Stimulated activated CD8-positive, alpha-beta memory T cell treated with anti-CD3 and anti-CD28 coated beads, Interleukin-4, amount 100 ng/mL, for 1 hour (primary cell): ENCODE measurements at places on chromosomes 4 and X.

GRCh38 chrX:136768469-136769084 lies 12.2 kb downstream of the ARHGEF6 start:
- DNase-seq, result no peak

- no peak for DNase-seq
Measured at GRCh38 chrX:151609222-151609621, 45.7 kb downstream of the PASD1 start.

DNA sequence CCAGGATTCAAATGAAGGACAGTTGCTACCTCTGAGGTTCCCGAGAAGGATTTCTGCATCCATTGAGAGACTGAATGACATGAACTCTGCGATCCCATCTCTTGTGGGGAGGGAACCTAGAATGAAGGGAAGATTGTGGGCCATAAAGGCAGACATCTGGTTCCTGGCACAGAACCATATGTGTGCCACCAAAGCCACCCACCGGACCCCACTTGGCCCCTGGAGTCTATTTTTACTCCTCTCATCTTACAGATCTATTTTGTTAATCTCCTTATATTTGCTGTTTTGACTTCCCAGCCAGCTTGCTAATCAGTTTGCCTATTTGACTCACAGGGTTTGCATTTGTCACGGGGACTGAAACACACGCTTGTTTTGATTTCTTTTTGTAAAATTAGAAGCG lies 7.3 kb downstream of the SOD3 start:
- DNase-seq, result no peak

DNA sequence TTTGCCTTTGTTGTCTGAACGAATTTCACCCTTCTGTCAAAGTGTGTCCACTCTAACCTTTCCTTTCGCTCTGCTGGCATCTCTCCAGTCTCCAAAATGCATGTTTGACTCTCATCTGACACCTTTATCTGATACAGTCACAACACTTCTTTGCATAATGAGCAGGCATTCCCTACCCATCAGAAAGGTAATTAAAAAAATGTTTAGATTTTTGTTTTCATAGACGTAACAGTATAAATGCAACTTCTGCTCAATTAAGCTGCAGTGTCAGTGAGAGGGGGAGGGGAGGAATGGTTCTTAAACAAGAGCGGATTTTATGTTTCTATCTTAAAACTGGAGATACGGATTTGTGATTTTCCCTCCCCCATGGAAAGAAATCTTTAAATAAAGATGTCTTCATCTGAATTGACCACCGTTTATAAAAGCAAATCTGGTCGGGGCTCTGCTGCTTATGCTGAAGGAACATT lies 70.2 kb downstream of the CXXC4 start:
- DNase-seq, result no peak

DNA sequence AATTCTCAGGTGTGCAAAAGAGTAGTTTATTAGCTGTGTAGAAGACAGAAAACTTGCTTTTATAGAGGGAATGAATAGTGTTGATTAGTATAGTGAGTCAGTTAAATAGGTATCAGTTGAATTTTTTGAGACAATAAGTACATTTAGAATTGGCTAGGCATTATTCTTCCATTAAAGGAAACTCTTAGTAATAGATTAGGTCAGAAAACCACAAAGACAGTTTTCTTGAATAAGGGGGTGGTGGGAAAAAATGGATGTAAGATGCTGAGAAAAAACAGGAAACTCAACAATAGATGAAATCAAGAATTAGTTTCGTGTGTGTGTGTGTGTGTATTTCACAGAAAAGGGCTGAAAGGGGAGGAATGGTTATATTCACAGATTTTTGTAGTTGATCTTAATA lies 16.8 kb downstream of the CD38 start:
- no peak for DNase-seq

DNA sequence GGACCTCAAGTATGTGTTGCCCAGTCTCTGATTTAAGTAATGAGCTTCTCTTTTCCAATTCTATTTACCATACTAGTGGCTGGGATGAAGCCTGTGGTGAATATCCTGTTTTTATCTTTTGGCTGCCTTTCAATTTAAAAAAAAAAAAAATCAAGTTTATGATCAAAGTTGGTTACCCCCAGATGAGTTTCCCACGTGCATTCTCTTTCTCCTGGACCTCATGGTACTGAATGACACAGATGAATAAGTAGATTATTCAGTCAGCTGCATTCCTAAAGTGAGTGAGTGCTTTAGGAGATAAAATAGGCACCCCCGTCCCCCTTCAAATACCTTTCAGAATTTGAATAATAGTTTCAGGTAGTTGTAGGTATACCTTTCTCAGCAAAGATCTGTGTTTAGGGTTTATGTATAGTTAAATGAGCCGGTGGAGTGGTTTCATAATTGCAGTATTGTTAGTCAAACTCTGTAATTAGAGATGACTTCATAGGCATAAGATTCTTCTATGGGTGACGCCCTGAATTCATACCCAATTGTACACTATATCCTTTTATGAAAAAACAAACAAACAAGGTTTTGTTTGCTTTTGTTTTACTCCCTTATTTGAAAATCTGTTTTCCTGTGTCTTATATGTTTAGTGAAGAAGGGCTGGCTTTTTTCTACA lies 41.9 kb downstream of the PLS3 start:
- no peak for DNase-seq

- no peak for DNase-seq
Measured at GRCh38 chr4:176209535-176209934, 14.2 kb upstream of the SPATA4 start.

- DNase-seq, result no peak
Measured at GRCh38 chrX:104482757-104483156, 83.2 kb upstream of the IL1RAPL2 start.

GRCh38 chr4:116636917-116637316 lies 448.5 kb downstream of the TRAM1L1 start:
- DNase-seq, result no peak

- no peak for DNase-seq
Measured at GRCh38 chrX:46587753-46588171, 14.2 kb downstream of the CHST7 start.

DNA sequence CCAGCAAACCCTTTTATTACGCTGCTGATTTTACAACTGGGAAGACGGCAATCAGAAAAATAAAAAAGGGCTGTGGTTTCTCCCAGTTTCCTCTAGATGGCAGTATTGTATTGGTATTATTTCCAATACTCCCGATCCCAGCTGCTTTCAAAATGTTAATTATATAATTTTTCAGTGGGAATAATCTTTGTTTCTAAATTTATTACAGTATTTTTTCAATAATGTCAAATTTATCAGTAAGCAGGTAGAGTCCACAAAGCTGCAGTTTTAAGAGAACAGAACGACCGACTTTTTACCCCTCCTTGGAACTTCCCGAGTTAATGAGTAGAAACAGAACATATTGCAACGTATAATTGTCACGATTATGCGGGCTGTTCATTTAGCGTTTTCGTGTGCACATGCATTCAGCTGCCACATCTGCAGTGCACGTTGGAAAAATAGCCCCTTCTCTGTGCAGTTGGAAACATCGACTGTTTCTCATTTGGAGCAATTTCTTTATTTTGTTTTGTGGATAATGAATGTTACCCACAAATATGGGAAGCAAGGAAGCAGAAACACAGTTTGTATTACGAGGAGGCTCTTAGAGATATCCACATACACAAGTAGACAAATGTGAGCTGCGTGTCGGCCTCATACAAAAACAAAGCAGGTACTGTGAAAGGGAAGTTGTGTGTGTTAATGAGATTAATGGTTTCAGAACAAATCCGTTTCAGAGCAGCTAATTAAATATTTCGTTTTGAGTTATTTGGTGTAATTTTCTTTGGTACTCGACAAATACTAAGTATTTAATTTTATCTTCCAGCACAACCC lies 188.0 kb downstream of the STIM2 start:
- no peak for DNase-seq

DNA sequence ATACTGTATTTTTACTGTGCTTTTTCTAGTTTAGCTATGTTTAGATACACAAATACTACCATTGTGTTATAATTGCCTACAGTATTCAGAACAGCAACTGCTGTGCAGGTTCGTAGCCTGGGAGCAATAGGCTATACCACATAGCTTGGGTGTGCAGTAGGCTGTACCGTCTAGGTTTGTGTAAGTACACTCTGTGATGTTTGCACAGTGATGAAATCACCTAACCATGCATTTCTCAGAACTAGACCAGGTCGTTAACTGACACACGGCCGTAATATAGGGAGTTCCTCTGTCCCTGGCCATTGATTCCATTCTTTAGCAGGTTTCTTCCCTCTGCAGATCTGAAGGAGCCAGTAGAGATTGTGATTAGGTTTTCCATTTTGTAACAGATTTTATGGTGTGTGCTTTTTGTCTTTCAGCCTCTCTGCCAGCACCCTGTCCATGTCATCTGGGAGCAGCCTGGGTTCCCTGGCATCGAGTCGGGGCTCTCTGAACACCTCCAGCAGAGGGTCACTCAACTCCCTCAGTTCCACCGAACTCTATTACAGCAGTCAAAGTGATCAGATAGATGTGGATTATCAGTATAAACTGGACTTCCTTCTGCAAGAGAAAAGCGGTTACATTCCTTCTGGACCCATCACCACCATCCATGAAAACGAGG lies 59.5 kb downstream of the CLDN22 start:
- DNase-seq, result no peak

GRCh38 chr4:105902550-105903262 lies 7.4 kb downstream of the NPNT start:
- no peak for DNase-seq

GRCh38 chrX:110036162-110037033 lies 33.5 kb downstream of the TMEM164 start:
- no peak for DNase-seq

DNA sequence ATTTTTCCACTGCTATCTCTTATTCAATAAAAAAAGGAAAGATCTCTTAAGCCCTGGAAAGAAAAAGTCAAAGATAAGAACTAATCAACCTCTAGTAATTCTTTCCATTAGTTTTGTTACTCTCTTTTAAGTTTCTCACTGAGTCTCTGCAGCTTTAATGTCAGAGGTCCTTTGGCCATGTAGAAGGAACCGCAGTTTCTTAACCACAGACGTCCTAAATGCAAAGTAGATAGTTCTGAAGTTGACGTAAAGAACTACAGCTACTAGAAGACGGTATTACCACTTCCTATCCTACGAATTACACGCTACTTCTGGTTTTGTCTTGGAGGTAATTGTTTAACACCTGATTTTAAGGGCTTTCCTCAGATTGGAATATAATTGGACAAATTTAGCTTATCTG lies 325.9 kb downstream of the ANKRD50 start:
- no peak for DNase-seq

DNA sequence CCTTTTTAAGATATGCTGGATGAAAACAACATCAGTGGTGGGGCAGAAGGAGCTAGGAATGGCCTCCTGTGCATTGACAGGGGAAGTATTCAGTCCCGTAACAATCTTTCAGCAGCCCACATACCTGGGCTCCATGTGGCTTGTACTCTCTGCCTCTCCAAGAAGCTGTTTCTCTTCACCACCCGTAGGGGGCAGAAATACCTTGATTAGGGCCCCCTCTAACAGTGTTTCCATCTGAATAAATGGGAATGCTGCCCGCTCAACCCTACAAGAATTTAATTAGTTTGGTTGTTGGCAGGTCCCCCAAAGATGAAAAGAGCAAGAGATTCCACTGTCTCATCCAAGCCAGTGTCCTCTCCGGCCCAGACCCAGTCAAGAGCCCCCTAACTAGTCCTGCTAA lies 155.2 kb downstream of the SMIM20 start:
- DNase-seq, result no peak

DNA sequence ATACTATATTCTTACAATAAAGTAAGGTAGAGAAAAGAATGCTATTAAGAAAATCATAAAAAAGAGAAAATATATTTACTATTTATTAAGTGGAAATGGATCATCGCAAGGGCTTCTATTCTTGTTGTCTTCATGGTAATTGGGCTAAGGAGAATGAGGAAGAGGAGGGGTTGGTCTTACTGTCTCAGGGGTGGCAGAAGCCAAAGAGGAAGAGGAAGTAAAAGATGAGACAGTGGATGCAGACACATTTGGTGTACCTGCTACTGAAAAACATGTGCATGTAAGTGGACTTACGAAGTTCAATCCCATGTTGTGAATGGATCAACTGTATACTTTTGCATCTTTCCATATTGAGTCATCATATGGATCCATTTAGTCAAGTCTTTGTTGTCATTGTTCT lies 1502.1 kb upstream of the ADGRL3 start:
- no peak for DNase-seq

DNA sequence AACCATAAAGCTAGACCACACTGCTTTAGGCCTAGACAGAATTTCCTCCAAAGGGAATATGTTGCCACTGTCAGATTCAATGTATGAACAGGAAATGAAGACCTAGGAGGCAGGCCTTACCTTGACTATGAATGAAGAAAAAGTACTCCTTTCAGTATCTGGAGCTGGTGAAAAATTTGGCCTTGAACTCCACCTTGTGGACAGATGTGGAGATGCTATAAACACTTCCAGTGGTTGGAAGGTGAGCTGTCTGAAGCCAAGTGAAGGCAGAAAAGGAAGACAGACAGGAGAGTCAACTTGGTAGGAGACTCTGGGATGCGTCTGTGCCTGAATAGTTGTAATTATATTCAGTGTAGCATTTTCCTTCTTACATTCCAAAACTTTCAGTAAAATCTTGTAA lies 17.2 kb downstream of the SPIN3 start:
- peak; percentile 3 for DNase-seq

GRCh38 chrX:13933851-13934250 lies 95.8 kb downstream of the GEMIN8 start:
- no peak for DNase-seq

DNA sequence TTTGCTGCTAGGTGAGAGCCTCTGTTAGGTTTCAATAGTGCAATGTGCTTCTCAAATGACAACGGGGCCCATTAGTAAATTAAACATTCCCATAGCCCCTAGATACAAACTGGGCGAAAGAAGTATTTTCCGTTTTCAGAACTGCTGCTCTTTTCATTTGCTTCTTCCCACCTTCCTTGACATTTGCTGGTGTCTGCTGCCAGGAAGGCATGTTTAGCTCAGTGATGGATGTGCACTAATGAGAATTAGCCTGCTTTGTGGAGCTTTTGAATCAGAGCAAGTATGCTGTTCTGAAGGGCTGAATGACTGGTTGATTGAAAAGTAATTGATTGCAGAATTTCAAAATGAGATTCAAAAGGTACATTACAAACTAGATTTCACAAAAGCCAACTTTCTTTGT lies 57.0 kb downstream of the SHROOM3 start:
- no peak for DNase-seq

DNA sequence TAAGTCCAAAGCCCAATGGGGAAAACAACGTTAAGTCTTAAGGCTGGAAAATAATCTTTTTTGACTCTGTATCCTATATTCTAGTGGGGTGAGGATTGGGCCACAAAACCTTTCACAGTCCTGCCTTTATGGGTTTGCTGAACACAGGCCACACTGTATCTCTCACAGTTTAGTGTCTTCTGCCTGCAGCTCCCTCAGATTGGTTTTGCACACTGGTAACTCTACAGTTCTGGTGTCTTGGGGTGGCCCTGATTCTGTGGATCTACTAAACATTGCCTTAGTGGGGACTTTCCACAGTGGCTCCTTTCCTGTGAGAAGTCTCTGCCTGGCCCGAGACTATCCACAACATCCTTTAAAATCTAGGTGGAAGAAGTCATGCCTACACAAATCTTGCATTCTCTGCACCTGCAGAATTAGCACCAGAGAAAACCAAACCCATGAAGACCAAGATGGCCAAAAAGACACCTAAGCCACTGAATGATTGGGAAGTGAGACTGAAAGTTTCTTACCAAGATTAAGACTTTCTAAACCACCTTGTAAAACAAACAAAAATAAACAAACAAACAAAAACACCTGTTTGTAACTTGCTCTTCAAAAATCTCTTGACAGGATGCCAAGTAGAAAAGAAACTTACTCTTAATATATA lies 150.4 kb upstream of the PCDH10 start:
- DNase-seq, result no peak
